ENCODE measurements at places on chromosomes 2 and 18.

- H3K36me3 ChIP-seq, result no peaks in the 10 kb centered on the region
- no peak overlapping the region for H3K4me3 ChIP-seq
- DNase-seq, result no peak
- no peaks in the 10 kb centered on the region for H3K4me1 ChIP-seq
Measured at GRCh38 chr18:78972930-78973331, 6.7 kb upstream of the SALL3 start.

DNA sequence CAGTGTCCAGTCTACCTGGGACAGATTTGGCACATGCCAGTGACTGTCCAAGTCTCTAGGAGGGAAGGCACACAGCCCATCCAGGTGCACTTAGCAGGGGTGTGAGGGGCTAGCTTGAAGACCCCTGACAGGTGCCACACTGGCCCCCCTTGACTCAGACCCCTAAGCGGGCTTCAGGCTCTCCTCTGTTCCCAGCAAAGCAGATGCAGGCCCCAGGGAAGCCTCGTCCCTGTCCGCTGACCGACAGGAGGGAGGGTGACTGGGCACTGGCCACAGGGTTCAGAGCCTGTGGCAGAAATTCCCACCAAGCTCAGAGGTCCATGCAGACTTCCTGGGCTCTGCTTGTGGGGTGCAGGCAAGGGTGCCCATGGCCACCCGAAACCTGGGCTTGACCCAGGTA is 239.8 kb upstream of the MYT1L start:
- H3K4me1 ChIP-seq, result no peaks in the 10 kb centered on the region
- H3K27me3 ChIP-seq, result no peaks in the 10 kb centered on the region
- no peak overlapping the region for H3K27ac ChIP-seq
- H3K36me3 ChIP-seq, result no peaks in the 10 kb centered on the region

- no peaks in the 10 kb centered on the region for H3K4me1 ChIP-seq
- H3K27me3 ChIP-seq, result no peaks in the 10 kb centered on the region
- DNase-seq, result no peak
- H3K27ac ChIP-seq, result no peak overlapping the region
Measured at GRCh38 chr2:38581193-38582147, 21.3 kb downstream of the HNRNPLL start.

DNA sequence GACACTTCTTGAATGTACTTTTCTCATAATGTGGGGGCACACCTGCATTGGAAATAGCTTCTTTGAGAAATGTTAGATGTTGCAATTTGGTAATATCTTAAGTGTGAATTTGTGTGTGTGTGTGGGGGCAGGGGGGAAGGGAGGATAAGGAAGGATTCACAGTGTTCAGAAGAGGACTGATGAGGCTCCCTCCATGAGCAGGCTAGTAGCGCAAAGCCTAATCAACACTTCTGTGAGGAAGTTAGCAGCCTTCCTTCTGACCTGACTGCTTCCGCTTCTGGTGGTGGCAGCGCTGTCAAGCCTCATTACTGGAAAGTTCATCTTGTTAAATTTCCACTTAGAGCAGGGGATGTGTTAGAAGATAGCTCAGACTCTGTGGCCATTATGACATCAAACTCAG is 295.4 kb upstream of the SPRED2 start:
- no peak for DNase-seq
- H3K27me3 ChIP-seq, result no peaks in the 10 kb centered on the region
- H3K36me3 ChIP-seq, result no peaks in the 10 kb centered on the region
- no peak overlapping the region for H3K4me3 ChIP-seq
- no peak overlapping the region for H3K27ac ChIP-seq
- peaks cover 6% of the 10 kb centered on the region for H3K4me1 ChIP-seq

GRCh38 chr2:73359915-73360697 is 25.5 kb upstream of the ALMS1 start:
- H3K4me1 ChIP-seq, result no peaks in the 10 kb centered on the region
- no peaks in the 10 kb centered on the region for H3K27me3 ChIP-seq
- no peak overlapping the region for H3K27ac ChIP-seq
- DNase-seq, result no peak
- no peak overlapping the region for H3K4me3 ChIP-seq
- H3K36me3 ChIP-seq, result no peaks in the 10 kb centered on the region
